ENCODE measurements at places on chromosomes 1 and 21.

DNA sequence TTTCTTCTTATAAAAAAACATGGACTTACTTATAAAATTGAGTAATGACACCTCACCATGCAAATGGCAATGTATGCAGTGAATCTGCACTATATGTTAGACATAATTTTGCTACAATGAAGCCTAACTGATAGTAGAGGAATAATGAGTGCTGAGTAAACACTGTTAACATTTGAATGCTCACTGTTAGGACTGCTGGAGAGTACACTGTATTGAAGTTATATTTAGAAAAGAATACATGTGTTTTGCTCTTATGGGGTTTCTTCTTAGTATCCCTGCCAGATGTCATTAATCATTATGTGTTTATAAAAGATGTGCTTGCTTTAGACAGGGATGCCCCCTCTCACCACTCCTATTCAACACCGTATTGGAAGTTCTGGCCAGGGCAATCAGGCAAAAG lies 111.1 kb upstream of the ZP4 start:
- no peak for DNase-seq

DNA sequence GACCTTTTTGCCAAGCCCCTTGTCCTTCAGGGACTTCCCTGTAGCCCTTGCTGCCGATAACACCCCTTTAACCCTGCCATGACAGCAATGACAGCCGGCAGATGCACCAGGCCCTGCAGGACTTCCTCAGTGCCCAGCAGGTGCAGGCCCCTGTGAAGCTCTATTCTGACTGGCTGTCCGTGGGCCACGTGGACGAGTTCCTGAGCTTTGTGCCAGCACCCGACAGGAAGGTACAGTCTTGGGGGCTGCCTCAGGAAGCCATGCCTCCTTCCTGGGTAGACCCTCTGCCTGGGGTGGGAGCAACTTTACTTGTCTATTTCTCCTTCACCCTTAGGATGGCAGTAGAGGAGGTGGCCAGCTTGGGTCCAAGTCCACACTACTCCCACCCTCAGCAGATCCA lies 16.1 kb upstream of the PADI6 start:
- DNase-seq, result no peak

GRCh38 chr21:36097427-36098181 lies 27.8 kb downstream of the CBR1 start:
- no peak for DNase-seq

DNA sequence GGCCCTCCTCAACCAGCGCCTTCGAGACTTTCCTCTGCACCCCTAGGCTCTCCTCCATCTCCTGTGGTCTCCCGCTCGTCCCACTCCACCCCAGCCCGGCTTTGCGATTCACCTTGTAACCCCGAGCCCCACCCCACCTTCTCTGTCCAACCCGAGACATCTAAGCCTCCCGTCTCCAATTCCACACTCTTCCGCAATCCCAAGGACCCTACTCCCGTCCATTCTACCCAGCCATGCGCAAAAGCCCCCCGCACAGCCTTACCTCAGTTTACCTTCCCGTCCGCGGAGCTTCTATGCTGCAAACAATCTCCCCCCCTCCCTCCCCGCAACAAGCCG lies 174 bp downstream of the SH3BP5L start:
- no peak for DNase-seq

Measured in pancreas (tissue), 10 donors.